ENCODE measurements at places on chromosomes 3 and 15.

DNA sequence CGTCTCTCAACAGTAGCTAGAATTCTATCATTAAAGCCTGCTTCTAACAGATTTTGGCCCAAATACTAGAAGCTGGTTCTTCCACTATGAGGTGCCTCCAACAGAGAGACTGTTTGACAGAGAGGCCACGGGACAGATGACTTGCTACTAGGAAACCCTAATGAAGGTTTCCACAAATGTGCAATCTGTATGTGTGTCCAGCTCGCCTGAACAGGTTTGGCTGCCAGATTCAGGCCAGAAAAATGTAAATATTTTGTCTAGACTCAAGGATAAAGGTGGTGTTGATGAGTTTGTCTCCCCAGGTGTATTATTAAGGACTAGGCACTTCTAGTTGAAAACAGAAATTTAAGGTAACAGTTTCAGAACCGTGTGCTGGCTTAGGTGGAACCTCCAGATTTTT is 91.6 kb upstream of the TRIM42 start:
- H3K4me3 ChIP-seq: no peak overlapping the region
- no peak overlapping the region for H3K27ac ChIP-seq
- no peaks in the 10 kb centered on the region for H3K27me3 ChIP-seq
- no peaks in the 10 kb centered on the region for H3K4me1 ChIP-seq
- no peak for DNase-seq
- 0 out of 2 replicates have a peak, but pooled peaks cover 4% of the 10 kb centered on the region for H3K36me3 ChIP-seq

DNA sequence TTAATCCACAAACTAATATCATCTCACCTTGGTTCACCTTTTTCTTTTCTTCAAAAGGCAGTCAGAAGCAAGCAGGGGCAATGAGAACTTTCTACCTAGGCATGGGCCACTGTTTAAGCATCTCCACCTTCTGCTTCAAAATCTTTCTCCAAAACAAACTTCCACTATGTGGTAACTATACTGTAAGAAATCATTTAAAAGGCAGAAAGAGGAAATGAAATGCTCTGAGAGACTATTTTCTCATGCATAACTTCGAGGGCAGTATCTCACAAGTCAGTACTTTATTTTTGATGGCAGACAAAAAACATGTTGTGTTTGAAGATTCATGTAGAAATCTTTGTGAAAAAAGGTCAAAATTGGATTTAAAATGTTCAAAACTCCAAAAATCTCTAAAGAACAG is 419.7 kb downstream of the ZBTB20 start:
- peaks cover 1% of the 10 kb centered on the region for H3K27me3 ChIP-seq
- H3K36me3 ChIP-seq: no peaks in the 10 kb centered on the region
- no peak for DNase-seq
- no peak overlapping the region for H3K4me3 ChIP-seq

DNA sequence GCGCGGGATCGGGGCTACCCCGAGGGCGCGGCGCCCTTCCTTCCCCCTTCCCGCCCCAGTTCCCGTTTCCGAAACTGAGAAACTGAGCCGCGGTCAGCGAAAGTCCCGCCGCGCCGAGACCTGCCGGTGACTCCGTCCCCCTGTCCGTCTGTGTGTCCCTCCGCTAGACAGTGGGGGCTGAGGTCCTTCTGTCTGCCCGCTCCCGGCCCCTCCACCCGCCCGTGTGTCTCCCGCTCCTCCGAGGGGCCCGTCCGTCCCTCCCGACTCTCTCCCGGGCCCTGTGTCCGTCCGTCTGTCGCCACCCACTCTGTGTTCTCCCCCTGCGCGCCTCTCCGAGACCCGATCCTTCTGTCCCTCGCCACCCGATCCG is 426 bp downstream of the PRKCD start:
- DNase-seq: no peak
- H3K36me3 ChIP-seq: no peaks in the 10 kb centered on the region
- H3K27ac ChIP-seq: peak overlapping the region; percentile 72

DNA sequence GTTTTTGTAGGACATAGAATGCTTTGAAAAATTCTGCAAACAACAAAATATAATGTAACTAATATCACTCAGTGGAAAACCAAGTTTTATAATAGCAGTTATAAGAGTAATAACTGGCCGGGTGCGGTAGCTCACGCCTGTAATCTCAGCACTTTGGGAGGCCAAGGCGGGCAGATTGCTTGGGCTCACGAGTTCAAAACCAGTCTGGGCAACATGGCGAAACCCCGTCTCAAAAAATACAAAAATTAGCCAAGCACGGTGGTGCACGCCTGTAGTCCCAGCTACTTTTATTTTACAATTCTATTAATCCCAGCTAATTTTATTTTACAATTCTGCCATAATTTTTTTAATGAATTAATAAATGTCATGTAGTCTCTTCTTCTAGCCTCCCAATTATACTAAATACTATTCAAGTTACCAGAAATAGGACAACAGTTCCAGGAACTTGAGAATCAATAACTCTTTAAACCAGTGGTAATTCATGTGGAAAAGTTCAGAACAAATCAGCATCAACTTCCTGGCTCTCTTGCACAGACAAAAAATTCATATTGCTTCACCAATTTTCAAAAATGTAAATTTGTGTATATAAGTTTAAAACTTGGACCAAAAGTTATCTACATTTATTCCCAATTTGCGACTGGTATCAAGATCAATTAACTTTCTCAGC is 2.2 kb downstream of the DENND4A start:
- DNase-seq: no peak
- H3K4me1 ChIP-seq: peaks cover 53% of the 10 kb centered on the region
- H3K27ac ChIP-seq: peak overlapping the region; percentile 48
- peaks cover 2% of the 10 kb centered on the region for H3K27me3 ChIP-seq
- peak overlapping the region; percentile 95 for H3K4me3 ChIP-seq

DNA sequence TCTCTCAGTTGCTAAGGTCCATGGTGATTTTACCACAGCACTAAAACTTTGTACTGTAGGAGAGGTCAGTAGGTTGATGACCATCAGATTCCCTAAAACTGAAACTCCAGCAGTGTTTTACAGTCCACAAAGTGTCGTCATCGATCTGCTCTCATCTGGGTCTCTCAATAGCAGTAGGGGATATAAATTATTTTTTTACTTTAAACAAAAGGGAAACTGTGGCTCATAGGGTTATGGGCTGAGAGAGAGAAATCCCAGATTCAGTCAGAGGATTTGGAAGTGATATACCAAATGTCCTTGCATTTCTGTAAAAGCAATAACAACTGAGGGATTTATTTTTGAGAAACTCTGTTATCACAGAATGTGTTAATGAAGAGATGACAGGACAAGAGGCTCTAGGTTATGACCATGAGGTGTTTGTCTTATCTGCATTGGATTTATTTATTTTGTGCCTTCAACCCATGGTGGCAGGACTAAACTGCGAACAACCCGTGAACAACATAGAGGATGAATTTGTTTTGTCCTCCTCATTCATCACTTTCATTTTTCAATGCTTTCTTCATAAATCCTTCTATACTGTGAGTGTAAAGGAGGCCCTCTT is 869.7 kb downstream of the OTOL1 start:
- DNase-seq: no peak
- H3K4me3 ChIP-seq: peak overlapping the region; percentile 57
- no peaks in the 10 kb centered on the region for H3K36me3 ChIP-seq

All from HFFc6 (cell line).